ENCODE measurements at places on chromosomes 2 and 18. TPM values are rescaled to one million over a fixed set of nuclear protein-coding genes. Genes with fewer than 3 reads are reported as not detected.

- no peak for DNase-seq
- no peak overlapping the region for H3K27ac ChIP-seq
- H3K27me3 ChIP-seq: no peaks in the 10 kb centered on the region
- H3K4me1 ChIP-seq: no peaks in the 10 kb centered on the region
These were observed 89.6 kb upstream of the CYP20A1 start for GRCh38 chr2:203149194-203149593.

DNA sequence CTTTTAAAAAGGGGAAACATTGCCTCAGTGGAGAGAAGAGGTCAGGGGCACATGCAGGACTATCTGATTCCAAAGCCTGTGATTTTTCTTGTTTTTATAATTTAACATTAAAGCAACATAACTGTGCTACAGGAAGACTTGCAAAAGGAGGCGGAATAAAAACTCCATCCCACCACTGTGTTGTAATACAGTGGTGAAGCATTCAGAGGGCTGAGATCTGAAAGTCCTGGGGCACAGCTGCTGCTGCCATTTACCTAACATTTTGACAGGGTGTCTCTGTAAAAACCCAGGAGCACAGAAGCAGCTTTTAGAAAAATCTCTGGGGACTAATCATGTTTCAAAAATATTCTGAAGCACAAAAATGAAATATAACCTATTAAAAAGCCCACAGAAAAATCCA is 97.6 kb downstream of the GRB14 start:
- no peak overlapping the region for H3K4me3 ChIP-seq
- H3K36me3 ChIP-seq: no peaks in the 10 kb centered on the region
- no peaks in the 10 kb centered on the region for H3K27me3 ChIP-seq
- H3K27ac ChIP-seq: no peak overlapping the region
- no peak for DNase-seq

- H3K27me3 ChIP-seq: no peaks in the 10 kb centered on the region
- H3K36me3 ChIP-seq: no peaks in the 10 kb centered on the region
- peaks cover 4% of the 10 kb centered on the region for H3K4me1 ChIP-seq
- no peak overlapping the region for H3K27ac ChIP-seq
These were observed 185.9 kb downstream of the PDE1A start for GRCh38 chr2:182240862-182241371.

- H3K4me1 ChIP-seq: no peaks in the 10 kb centered on the region
- no peak for DNase-seq
- no peaks in the 10 kb centered on the region for H3K36me3 ChIP-seq
- H3K27me3 ChIP-seq: peaks cover 17% of the 10 kb centered on the region
- H3K27ac ChIP-seq: no peak overlapping the region
- no peak overlapping the region for H3K4me3 ChIP-seq
These were observed 333.7 kb upstream of the SKOR2 start for GRCh38 chr18:47585136-47585535.

- no peak overlapping the region for H3K27ac ChIP-seq
- no peaks in the 10 kb centered on the region for H3K36me3 ChIP-seq
- H3K4me1 ChIP-seq: no peaks in the 10 kb centered on the region
- H3K4me3 ChIP-seq: no peak overlapping the region
These were observed 231.5 kb downstream of the PTH2R start for GRCh38 chr2:208638059-208638458.

- H3K27ac ChIP-seq: no peak overlapping the region
- H3K36me3 ChIP-seq: no peaks in the 10 kb centered on the region
- no peaks in the 10 kb centered on the region for H3K4me1 ChIP-seq
- no peak for DNase-seq
These were observed 161.0 kb upstream of the UNC80 start for GRCh38 chr2:209610631-209611030.

Gene KCNG3
- total RNA-seq: 1.5 TPM

Gene NT5DC4
- total RNA-seq: 0.22 TPM

Gene SERPINB11
- not detected for total RNA-seq

GRCh38 chr2:72974436-72974754 is 57.1 kb downstream of the EMX1 start:
- no peak for DNase-seq
- no peaks in the 10 kb centered on the region for H3K27me3 ChIP-seq
- H3K36me3 ChIP-seq: no peaks in the 10 kb centered on the region
- no peak overlapping the region for H3K4me3 ChIP-seq

GRCh38 chr2:85264471-85264870 is 63.3 kb downstream of the TGOLN2 start:
- H3K36me3 ChIP-seq: no peaks in the 10 kb centered on the region
- H3K27me3 ChIP-seq: no peaks in the 10 kb centered on the region

GRCh38 chr18:1014951-1015624 is 110.4 kb downstream of the ADCYAP1 start:
- no peak for DNase-seq

Gene PPM1G
- total RNA-seq: 140 TPM

GRCh38 chr2:82062463-82062862 is 1757.9 kb upstream of the LRRTM1 start:
- H3K27ac ChIP-seq: no peak overlapping the region
- no peak for DNase-seq
- H3K4me3 ChIP-seq: no peak overlapping the region
- no peaks in the 10 kb centered on the region for H3K36me3 ChIP-seq
- H3K27me3 ChIP-seq: no peaks in the 10 kb centered on the region

DNA sequence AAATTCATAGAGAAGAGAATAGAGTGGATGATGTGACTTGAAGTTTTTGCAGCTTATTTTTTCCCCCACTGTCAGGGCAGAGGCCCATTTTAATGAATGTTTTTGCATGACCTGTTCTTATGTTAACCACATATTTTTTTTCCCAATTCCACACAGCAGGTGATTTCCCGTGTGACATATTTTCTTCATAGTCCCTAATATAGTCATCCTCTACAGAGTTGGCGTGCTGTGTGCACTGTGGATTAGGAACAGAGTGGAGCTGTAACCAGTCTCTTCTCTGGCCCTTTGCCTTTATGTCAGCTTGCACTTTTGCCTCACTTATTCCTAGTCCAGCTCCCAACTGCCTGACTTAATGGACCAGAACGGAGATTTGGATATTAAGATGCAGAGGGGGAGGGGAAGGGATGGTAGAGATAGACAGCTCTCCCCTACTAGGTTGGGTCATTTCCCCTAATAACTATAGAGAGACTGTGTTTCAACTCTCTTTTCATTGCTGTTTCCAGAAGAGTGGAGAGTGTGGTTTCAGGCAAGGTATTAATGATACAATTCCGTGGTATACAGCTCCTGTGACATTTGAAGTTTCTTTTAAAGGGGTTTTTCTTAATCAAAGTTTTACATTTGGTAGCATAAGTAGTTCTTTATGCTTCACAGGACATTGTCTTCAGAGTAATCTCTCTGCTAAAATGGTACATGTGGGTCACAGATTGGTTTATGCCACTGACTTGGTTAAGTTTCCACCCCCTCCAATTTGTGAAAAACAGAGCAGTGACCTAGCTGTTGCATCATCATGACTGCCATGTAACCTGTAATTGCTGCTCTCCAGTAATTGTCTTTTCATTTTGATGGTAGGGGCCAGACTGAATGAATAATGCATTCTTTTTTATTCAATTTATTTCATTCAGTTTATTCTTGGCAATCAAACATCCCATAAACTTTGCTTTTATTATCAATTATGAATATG is 161.3 kb downstream of the HAUS1 start:
- H3K4me3 ChIP-seq: no peak overlapping the region
- peaks cover 13% of the 10 kb centered on the region for H3K36me3 ChIP-seq
- H3K4me1 ChIP-seq: no peaks in the 10 kb centered on the region
- DNase-seq: no peak

Data from HCT116 (cell line).